ENCODE measurements at places on chromosomes 1 and 21. TPM values are rescaled to one million over a fixed set of nuclear protein-coding genes. Genes with fewer than 3 reads are reported as not detected.

DNA sequence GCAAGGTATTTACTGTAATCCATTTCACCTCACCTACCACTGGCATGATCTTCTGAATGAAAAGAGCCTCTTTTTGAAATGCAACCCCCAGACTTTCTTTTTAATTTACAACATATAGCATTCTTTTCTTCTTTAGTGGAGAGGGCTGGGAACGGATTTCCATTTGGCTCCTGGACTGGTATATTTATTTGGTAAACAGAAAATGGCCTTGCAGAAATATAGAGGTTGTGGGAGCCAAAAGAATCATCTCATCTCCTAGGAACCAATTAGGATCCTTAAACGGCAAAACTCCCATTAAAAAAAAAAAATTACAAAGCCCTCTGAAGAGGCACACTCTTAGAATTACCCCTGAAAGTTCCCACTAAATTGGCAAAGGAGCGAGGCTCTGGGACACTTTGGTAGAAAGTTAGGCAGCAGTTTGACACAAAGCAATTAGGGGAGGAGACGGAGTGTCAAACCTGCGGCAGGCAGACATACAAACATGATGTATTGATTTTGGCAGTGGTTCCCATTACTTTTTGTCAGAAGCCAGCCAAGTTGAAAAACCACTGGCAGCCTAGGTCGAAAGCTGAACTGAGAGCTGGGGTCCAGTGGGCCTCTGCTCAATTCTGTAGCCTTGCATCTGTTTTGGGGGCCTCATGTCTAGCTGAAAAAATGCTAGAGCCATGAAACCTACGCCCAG, 135.1 kb upstream of the MAGI3 start:
- no peak for DNase-seq

Gene OR2T35
- not detected for total RNA-seq

Gene MANEAL
- total RNA-seq = 1.5 TPM

Gene CYP2J2
- total RNA-seq = 68.8 TPM

GRCh38 chr21:46435786-46436227, 22.9 kb upstream of the DIP2A start:
- DNase-seq = no peak

Data from right cardiac atrium (tissue), 5 donors.